ENCODE measurements at places on chromosomes 13 and 19.

DNA sequence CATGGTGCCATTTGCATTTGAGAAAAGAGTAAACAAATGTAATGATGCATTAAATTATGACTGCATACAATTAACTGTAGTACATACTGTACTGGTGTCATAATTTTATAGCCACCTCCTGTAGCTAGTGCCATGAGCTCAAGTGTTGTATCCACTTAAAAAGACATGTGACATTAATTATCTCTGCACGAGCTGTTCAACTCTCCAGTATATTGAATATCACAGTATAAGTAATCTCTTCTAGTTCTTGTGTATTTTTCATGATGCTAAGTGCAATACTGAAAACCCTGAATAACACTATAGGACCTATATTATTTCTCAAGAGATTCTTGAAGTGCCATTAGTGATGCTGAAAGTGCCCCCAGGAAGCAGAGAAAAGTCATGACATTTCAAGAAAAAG lies 387.3 kb downstream of the PCDH17 start:
- DNase-seq, result no peak

GRCh38 chr13:101309014-101309619 lies 107.2 kb downstream of the NALCN start:
- DNase-seq, result no peak

GRCh38 chr13:33582121-33582520 lies 235.8 kb upstream of the RFC3 start:
- no peak for DNase-seq

GRCh38 chr13:29740961-29741360 lies 109.5 kb downstream of the UBL3 start:
- no peak for DNase-seq

- peak; percentile 75 for DNase-seq
These were observed 3.0 kb downstream of the IRF2BP1 start for GRCh38 chr19:45882652-45883585.

DNA sequence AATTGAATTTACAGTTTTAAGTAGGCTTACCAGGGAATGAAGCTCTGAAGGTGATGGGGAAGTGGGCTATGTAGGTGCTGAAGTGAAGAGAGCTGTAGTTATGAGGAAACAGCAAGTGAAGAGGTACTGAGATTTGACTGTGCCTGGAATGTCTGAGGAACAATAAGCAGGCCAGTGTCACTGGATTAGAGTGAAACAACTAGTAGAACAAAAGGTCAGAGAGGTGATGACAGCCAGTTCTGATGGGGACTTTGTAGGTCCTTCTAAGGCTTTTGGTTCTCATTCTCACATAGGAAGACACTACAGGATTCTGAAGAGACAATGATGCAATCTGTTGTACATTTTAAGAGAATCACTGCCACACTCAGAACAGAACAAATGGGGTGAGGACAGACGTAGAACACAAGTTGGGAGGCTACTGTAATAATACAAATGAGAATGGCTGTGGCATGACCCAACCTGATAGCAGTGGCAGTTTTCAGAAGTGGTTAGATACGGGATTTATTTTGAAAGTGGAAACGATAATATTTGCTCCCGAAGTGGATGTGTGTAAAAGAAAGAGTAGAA lies 130.8 kb downstream of the MYCBP2 start:
- DNase-seq, result no peak

All from activated CD4-positive, alpha-beta T cell treated with anti-CD3 and anti-CD28 coated beads, Interleukin-2, amount 50 U/mL, for 24 hours (primary cell).